ENCODE measurements at places on chromosomes 3 and 15.
A peak's percentile ranks its signal among the peaks of the same experiment; 100 is the strongest.

GRCh38 chr15:57306161-57306943 lies 70.0 kb upstream of the CGNL1 start:
- DNase-seq = peak; percentile 83

- DNase-seq = no peak
Observed at GRCh38 chr3:177610262-177610661, 413.0 kb upstream of the TBL1XR1 start.

GRCh38 chr15:90138071-90138833 lies 36.0 kb upstream of the IDH2 start:
- DNase-seq = no peak

DNA sequence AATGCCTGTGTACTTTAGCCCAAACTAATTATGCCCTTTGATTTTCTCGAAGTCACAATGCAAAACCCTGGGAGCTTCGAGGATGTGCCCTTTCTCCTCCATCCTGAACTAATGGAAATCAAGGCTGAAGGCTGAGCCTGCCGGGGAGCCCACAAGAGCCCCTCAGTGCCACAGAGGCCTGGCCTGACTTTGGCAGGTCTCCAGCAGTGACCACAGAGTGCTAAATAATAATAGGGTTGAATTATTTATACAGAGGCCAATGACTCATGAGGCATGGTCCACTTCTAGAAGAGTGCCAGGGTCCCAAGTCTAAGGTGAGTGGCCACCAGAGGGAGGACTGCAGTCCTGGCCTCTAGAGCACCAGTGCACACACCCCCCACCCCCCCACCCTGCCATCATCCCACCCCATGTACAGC lies 19.1 kb upstream of the GLCE start:
- DNase-seq = no peak

GRCh38 chr15:39267685-39268084 lies 313.2 kb upstream of the THBS1 start:
- no peak for DNase-seq

- no peak for DNase-seq
Observed at GRCh38 chr3:177831361-177831760, 634.1 kb upstream of the TBL1XR1 start.

- DNase-seq = no peak
Observed at GRCh38 chr3:14773281-14773680, 45.5 kb upstream of the FGD5 start.

GRCh38 chr3:146374146-146374545 lies 95.2 kb downstream of the PLSCR2 start:
- no peak for DNase-seq

- peak; percentile 40 for DNase-seq
Observed at GRCh38 chr3:124934577-124934976, at the start of gene MUC13. TSS of gene MUC13 (minus strand) at chr3:124934751. CDS start at chr3:124934712, 39 bp downstream.

DNA sequence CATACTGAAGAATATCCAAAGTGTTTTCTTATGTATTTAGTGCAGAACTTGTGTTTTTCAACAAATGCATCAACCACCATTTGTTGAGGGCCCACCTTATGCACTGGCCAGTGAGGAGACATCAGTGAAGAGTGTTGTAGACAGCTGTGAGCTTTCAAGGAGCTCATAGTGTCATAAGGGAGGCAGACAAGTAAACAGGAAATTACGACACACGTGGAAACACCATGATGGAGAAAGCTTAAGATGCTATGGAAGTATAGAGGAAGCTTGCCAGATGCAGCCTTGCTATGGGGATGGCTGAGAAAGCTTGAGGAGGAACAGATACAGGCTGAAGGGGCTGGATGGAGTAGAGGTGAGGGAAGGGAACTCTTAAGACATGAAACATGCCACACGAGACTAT lies 50.8 kb upstream of the PSMD6 start:
- no peak for DNase-seq

DNA sequence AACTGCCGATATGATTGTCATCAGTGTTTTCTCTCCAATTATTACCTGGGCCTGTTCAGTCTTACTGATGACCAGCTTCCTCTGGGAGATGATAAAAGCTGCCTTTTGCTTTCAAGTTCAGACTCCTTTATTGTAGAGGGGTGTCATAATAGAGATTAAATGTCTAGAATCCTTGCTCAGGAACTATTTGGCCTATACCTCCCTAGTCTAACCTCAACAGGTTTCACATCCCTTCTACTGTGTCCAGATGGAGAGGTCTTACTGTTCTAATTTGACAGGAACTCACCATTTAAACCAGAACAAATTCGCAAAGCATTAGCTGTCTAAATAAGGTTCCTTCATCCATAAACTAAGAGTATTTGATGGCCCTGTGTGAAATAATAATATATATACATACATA lies 88.0 kb downstream of the BCHE start:
- no peak for DNase-seq

DNA sequence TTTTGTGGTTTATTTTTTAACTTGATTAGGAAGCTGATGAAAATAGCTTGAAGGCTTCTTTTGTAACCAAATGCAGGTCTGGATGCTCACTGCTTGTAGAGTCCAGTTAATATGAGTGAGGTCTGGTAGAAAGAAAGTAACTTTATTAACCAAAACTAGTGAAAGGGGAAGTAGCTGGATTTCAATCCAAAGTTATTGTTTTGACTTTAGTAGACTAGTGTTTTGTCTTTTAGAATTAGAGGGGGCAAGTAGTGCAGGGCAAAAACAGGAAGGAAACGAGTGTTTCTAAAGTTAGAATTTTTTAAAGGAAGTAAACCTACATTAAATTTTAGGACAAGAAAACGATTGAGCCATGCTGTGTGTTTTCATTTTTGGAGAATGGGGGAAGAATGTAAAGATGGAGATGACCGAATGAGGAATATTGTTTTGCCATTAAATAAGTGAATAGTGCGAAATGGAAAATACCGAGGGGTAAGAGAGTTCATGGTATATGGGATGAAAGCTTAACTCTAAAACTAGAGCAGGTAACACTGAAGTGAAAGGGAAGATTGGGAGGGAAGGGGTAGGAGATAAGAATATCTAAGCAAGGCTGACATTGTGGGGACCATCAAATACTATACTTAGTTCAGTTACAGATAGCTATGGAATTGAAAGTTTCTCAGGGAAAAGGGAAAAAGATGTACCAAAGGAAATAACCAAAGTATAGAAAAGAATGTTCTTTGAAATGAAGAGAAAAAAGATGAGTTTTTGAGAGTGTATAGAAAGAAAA lies 40.0 kb downstream of the USP3 start:
- DNase-seq = peak; percentile 25

GRCh38 chr3:55490276-55490913 lies 3.3 kb upstream of the WNT5A start:
- no peak for DNase-seq

DNA sequence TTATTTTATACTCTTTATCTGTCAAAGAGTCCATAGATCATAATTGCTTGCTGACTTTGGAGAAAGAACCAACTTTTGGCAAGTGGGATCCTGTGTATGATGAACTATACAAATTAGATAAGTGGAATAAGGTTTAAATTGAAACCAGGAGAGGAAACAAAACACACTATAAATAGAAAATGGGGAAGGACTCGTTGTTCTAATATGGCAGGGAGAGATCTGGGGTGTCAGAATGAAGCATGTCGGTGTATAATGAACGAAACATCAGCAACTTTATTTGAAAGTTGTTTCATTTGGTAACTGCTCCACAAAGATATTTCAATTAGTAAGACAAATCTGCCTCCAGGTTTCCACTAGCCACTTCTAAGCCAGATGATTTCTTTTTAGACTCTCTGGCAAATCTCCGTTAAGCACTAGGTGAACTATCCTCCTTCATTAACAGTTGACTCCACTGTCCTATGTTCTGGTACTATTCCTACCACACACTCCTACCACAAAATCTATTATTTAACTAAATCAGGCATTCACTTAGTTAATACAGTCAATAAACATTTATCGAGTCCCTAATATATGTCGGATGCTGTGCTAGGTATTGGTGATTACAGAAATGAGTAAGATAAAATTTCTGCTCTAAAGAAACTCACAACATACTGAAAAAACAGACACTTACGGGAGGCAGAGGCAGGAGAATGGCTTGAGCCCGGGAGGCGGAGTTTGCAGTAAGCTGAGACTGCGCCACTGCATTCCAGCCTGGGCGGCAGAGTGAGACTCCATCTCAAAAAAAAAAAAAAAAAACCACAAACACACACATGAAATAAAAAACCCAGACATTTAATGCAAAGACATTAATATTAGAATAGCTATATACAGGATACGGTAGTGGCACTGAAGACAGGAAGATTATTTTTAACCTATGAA lies 20.1 kb downstream of the SLC15A2 start:
- DNase-seq = no peak

DNA sequence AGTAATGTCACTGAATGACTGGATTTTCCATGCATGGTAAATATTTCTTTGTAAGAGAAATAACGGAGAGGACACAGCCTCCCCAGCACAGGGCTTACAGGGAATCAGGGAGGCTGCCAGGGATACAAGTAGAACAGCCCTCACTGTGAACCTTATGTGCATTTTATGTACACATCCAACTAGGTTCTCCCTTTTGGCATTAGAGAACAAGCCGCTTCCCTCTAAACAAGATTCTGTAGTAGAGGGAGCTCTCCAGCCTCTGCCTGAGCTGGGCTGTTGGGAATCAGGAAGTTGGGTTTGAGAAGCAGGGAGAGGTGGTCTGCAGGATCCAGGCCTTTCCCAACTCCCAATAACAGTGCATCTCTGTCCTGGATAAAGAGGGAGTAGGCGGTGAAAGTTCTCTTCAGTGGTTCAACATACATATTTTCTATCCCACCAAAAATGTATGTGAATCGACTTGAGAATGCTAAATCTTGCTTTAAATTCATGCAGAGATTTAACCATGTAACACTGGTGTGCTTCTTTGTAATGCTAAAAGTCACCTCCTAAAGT lies 83.7 kb downstream of the ARNT2 start:
- no peak for DNase-seq

GRCh38 chr3:152849996-152850578 lies 15.2 kb downstream of the P2RY1 start:
- DNase-seq = no peak

GRCh38 chr15:89395996-89396395 lies 61.4 kb upstream of the POLG start:
- DNase-seq = no peak

- peak; percentile 43 for DNase-seq
Observed at GRCh38 chr3:122679882-122680474, 661 bp upstream of the PARP14 start.

DNA sequence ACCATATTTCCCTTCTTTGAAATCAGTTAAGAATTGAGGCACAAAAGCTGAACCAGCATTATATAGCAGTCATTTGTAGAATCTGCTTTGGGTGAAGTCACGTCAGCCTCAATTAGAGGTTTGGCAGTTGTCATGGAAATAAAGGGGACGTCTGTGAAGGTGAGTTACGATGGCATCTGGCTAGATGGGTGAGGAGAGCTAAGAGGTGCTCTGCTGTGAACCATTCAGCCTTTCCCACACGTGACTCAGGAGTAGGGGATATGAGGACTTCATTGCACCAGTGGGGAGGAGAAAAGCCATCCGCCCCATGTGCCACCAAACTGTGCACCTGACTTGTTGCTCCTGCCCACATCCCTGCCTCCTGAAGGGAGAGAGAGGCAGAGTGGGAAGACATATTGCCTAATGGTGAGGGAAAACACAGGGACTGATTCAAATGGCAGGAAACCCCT lies 2.8 kb upstream of the C15orf40 start:
- DNase-seq = peak; percentile 7

DNA sequence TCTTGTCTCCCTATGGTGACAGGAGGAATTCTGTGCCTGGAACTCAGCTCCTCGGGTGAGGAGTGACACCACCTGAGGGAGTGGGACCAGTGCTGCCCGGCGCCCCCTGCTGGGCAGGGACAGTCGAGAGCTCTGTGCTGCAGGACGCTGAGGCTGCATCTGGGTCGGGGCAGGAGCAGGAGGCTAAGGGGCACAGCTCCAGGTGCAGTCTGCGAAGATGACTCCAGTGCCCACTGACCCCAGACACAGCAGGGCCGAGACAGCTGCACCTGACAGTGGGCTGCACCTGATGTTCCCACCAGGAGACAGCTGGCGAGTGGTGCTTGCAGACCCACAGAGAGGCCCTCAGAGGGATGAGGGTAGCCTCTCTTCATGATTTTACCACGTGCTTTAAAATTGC lies 152.9 kb downstream of the ATP10A start:
- DNase-seq = peak; percentile 24

DNA sequence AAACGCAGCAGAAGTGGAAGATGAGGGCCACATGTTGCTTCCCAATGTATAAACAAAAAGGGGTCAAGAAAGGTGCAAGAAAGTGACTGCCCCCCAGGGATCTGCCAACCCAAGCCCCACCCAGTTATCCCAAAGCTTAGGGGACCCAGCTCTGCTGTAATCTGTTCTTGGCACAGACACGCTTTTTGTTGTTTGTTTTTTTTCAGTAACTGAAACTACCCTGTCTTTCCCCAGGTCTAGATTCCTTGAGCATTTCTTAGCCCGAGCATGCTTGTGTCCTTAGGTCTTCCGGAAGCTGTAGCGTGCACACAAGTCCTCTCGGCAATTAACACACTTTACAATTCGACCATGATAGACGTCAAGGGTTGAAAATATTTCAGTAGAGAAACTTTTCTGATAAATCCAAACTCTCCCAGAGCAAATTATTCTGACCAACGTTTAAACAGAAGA lies 8.5 kb upstream of the PPARG start:
- no peak for DNase-seq

DNA sequence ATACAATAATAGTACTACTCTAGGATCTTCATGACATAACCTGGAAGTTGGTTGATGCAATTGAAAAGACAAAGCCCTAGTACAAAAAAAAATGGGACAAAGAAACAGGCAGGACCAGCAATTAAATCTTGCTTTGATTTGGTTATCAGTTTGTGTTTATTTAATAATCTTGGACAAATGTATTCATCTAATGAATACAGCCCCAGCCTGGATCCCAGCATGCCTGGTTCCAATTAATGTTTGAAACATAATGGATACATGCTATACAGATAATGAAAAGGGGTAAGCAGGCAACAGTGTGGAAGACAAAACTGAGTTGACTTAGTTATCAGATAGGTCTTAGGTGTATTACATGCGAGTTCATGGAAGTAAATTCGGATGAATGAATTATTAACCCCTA lies 29.6 kb upstream of the SATB1 start:
- no peak for DNase-seq
